ENCODE measurements at places on chromosomes 3 and 15. TPM values are rescaled to one million over a fixed set of nuclear protein-coding genes. Genes with fewer than 3 reads are reported as not detected.

GRCh38 chr3:50008931-50009330, 69.0 kb downstream of the RBM6 start:
- H3K4me1 ChIP-seq, result no peaks in the 10 kb centered on the region
- no peak for DNase-seq
- peaks cover 10% of the 10 kb centered on the region for H3K36me3 ChIP-seq
- no peak overlapping the region for H3K4me3 ChIP-seq
- H3K27ac ChIP-seq, result no peak overlapping the region
- H3K27me3 ChIP-seq, result no peaks in the 10 kb centered on the region

DNA sequence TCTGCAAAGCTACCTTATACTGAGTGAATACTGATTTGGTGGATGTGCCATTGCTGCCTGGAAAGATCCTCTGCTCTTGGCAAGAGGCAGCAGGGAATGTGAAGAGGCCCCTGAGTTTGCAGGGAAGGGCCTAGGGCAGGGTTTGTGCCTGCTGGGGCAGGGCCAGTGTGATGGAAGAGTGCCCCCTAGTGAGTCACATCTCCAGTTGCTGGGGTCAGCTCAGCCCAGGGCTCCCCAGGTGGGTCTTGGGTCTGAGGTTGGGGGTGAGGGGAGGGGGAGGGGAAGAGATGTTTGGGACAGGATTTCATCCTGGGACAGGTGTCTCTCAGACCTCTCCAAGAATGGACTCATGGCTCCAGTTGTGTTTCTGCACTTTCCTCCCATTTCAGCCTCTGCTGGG, 4.1 kb upstream of the AMOTL2 start:
- peaks cover 13% of the 10 kb centered on the region for H3K4me1 ChIP-seq
- no peak for DNase-seq
- no peak overlapping the region for H3K4me3 ChIP-seq
- H3K36me3 ChIP-seq, result no peaks in the 10 kb centered on the region

DNA sequence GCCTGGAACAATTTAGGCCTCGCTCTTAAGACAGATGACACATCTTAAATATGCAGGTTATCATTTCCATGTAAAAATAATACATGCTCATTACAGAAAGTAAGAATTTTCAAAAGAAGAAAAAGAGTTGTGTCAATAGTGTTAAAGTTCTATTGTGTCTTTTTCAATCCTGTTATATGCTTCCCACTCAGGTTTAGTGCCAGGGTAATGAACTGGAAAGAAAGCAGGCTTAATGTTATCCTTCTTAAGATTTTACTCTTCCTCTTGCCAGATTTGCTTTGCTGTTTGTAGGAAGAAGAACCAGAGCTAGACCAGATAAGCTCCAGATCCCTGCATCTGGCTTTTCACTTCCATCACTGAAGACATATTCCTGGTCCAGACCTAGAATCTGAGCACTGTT, 128.6 kb downstream of the TPRG1 start:
- no peak for DNase-seq
- H3K27me3 ChIP-seq, result no peaks in the 10 kb centered on the region
- peaks cover 18% of the 10 kb centered on the region for H3K4me1 ChIP-seq
- no peak overlapping the region for H3K4me3 ChIP-seq
- H3K27ac ChIP-seq, result no peak overlapping the region
- no peaks in the 10 kb centered on the region for H3K36me3 ChIP-seq

DNA sequence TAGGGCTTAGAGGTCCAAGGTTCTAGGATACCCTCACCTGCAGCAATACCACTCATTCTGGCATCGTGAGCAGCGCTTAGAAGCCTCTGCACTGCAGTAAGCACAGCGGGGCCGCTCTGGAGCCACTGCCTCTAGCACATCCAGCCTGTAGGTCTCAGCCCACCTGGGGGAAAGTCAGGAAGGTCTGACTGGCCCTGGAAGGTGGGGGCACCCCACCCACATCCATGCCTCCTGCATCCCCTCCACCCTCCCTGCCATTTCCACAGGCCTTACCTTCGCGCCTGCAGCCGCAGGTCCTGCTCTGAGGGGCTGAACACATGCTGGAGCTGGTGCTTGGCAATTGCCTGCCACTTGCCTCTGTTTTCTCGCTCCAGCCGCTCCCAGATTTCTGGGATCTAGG, 901 bp upstream of the RASSF1 start:
- DNase-seq, result no peak
- no peak overlapping the region for H3K4me3 ChIP-seq
- no peak overlapping the region for H3K27ac ChIP-seq
- H3K4me1 ChIP-seq, result peaks cover 9% of the 10 kb centered on the region
- no peaks in the 10 kb centered on the region for H3K36me3 ChIP-seq

DNA sequence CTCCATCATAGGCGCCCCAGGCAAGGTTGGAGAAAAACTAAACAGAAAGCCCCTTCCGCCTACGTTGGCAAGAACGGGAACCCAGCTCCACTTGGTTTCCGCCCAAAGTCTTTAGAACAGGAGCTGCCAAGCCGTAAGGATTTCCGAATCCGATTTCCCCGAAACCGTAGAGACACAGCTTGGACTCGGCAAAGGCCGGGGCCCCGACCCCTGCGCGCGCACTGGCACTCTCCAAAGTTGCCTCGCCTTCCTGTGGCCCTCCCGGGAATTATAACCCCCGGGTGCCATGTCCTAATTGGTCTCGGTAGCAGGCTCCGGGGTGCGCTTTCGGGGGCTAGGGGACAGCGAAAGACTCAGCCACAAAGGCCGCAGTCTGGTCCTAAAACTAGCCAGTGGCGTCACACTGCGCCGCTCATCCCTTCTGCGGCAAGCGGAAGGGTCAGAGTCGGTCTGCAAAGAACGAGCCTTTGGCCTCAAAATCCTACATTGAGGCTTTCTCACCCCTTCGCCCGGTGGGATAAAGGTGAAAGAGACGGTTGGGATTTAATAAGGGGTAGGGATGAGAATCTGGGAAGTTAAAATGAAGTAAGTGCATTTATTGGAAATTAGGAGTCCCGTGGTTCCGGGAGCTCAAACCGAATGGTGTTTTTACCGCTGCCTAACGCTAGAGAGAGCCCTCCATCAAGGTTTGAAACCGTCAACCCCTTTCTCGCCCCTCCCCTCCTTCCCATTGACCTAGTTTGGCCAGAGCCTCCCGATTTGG, 6.8 kb downstream of the BCL6 start:
- H3K36me3 ChIP-seq, result no peaks in the 10 kb centered on the region
- peaks cover 37% of the 10 kb centered on the region for H3K4me1 ChIP-seq
- peaks cover 20% of the 10 kb centered on the region for H3K27me3 ChIP-seq

The ARNT2 gene
- total RNA-seq, result 37.3 TPM

- H3K4me1 ChIP-seq, result no peaks in the 10 kb centered on the region
- no peak for DNase-seq
- H3K36me3 ChIP-seq, result no peaks in the 10 kb centered on the region
- H3K4me3 ChIP-seq, result no peak overlapping the region
These were observed 743.7 kb upstream of the NECTIN3 start for GRCh38 chr3:110327870-110328269.

- peaks cover 5% of the 10 kb centered on the region for H3K36me3 ChIP-seq
- peak overlapping the region; percentile 100 for H3K27ac ChIP-seq
- peaks cover 28% of the 10 kb centered on the region for H3K4me1 ChIP-seq
- H3K27me3 ChIP-seq, result no peaks in the 10 kb centered on the region
- no peak for DNase-seq
- peak overlapping the region; percentile 99 for H3K4me3 ChIP-seq
These were observed 1.4 kb downstream of the ATOSA start for GRCh38 chr15:52677593-52678467.

DNA sequence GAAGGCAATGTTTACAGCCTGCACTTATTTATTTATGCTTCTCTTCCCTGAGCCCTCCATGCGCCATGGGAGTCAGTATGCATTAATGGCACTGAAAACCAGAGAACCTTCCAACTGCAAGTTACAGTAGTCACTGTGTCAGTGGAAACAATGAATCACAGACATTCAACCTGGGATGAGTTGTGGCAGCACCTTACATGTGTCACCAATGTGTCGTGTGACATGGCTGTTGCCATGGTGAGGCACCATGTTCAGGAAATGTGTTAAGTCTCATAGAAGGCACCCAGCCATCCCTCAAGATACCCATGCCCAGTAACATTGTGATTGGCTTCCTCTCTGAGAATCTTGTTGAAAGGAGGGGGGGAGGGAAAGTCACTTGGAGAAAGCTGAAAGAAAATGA, 105.0 kb downstream of the FOXP1 start:
- H3K27ac ChIP-seq, result no peak overlapping the region
- peaks cover 26% of the 10 kb centered on the region for H3K36me3 ChIP-seq
- no peaks in the 10 kb centered on the region for H3K27me3 ChIP-seq

GRCh38 chr3:71247221-71247957, 336.1 kb downstream of the FOXP1 start:
- no peak for DNase-seq
- peak overlapping the region; percentile 15 for H3K4me3 ChIP-seq
- peaks cover 63% of the 10 kb centered on the region for H3K4me1 ChIP-seq
- H3K36me3 ChIP-seq, result peaks cover 8% of the 10 kb centered on the region
- H3K27me3 ChIP-seq, result no peaks in the 10 kb centered on the region

The ADAMTS7 gene
- 127 TPM for total RNA-seq

DNA sequence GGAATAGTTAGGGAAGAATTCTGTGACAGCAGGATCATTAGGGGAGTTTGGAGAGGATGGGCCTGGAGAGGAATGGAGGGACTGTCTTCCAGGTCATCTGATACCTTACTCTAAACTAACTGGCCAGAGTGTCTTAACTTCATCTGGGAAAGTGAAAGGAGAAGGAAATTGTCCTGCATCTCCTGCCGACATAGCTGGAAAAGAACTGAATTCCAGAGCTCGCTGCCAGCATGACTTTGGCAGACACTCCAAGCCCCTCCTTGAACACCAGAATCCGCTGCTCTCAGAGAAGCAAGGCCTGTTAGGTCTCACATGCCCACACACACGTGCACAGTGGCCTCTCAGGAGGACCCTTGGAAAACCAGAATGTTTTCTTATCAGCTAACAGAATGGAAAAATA, 10.5 kb downstream of the ABI3BP start:
- no peaks in the 10 kb centered on the region for H3K36me3 ChIP-seq
- H3K4me1 ChIP-seq, result no peaks in the 10 kb centered on the region
- no peak for DNase-seq
- H3K4me3 ChIP-seq, result no peak overlapping the region
- H3K27me3 ChIP-seq, result peaks cover 4% of the 10 kb centered on the region

The TKT gene
- total RNA-seq, result 250 TPM

- no peak overlapping the region for H3K27ac ChIP-seq
- peaks cover 2% of the 10 kb centered on the region for H3K4me1 ChIP-seq
- no peak for DNase-seq
- no peaks in the 10 kb centered on the region for H3K36me3 ChIP-seq
- no peaks in the 10 kb centered on the region for H3K27me3 ChIP-seq
These were observed 1125.8 kb downstream of the SI start for GRCh38 chr3:163952499-163952898.

The TRIM42 gene
- not detected for total RNA-seq

GRCh38 chr3:11152301-11152700, 2.0 kb upstream of the HRH1 start:
- H3K4me1 ChIP-seq, result peaks cover 6% of the 10 kb centered on the region
- DNase-seq, result no peak
- no peak overlapping the region for H3K27ac ChIP-seq
- H3K27me3 ChIP-seq, result peaks cover 82% of the 10 kb centered on the region
- H3K36me3 ChIP-seq, result no peaks in the 10 kb centered on the region

- peaks cover 1% of the 10 kb centered on the region for H3K36me3 ChIP-seq
- H3K4me1 ChIP-seq, result no peaks in the 10 kb centered on the region
- no peak overlapping the region for H3K27ac ChIP-seq
- peaks cover 20% of the 10 kb centered on the region for H3K27me3 ChIP-seq
- no peak for DNase-seq
- H3K4me3 ChIP-seq, result no peak overlapping the region
These were observed 175.8 kb downstream of the TLE3 start for GRCh38 chr15:69921626-69922619.

DNA sequence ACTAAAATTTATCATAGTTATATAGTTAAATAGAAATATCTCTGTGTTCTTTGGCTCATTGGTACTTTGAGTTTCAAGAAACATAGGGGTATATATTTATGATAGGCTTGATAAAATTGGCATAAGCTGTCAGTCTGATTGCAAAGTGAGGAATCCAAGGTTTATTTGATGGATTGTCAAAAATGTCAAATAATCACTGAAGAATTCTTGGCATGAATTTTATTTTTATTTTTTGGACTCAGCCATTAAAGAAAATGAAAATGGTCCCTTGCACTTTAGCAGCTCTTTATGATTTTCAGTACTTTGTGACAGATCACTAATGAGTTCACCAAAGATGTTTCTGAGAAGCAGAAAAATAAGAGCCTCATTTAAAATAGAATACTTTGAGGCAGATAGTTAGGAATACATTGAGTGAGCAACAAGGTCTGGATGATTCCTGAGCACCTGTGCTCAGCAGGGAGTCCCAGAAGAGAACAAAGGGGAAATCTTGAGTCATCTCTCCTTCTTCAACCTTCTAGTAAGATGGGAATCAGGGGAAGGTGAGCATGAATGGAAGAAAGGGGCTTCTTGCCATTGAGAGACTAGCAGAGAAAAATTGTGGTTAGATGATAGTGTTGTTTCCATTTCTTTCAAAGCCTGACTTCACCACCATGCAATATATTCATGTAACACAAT, 85.3 kb upstream of the VEPH1 start:
- no peaks in the 10 kb centered on the region for H3K4me1 ChIP-seq
- no peak for DNase-seq
- peaks cover 2% of the 10 kb centered on the region for H3K36me3 ChIP-seq
- H3K27ac ChIP-seq, result no peak overlapping the region
- no peaks in the 10 kb centered on the region for H3K27me3 ChIP-seq
- H3K4me3 ChIP-seq, result no peak overlapping the region

The C3orf85 gene
- not detected for total RNA-seq

The PPARG gene
- 17.1 TPM for total RNA-seq

Data from progenitor cell of endocrine pancreas (in vitro differentiated cells).